NCI-H1048 (cell line): ENCODE measurements at places on chromosomes 2 and 18.

DNA sequence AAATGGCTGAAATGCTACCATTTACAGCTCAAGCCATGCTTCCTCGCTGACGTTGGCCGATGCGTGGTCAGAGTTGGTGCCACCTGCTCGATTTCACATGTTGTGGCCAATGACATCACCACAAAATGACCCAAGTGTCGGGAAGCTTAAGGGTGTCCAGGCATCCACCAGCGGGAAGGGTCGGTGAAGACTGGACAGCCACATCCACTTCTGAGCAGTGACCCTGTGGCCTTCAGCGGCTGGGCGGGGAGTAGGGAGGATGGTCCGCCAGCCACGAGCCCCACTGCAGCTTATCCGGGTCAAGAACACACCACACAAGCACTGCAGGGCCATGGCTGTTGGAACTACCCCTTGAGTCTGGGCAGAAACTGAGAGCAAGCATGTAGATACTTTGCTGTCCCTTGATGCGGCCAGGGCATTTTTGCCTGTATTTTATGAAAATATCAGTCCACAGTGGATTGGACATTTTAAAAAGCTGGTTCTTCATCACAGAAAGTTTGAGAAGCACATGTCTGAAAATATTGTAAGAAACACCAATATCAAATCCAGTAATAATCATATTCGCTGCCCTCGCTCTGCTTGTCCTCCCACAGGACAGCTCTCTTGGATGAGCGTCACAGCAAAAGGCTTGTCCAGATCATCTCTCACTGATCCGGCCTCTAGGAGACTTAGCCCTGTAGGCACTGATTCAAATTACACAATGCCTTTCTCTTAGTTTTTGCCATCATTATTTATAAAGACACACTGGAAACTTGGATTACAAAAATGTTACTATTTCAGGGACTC is 174.0 kb downstream of the TWIST2 start:
- DNase-seq = no peak

DNA sequence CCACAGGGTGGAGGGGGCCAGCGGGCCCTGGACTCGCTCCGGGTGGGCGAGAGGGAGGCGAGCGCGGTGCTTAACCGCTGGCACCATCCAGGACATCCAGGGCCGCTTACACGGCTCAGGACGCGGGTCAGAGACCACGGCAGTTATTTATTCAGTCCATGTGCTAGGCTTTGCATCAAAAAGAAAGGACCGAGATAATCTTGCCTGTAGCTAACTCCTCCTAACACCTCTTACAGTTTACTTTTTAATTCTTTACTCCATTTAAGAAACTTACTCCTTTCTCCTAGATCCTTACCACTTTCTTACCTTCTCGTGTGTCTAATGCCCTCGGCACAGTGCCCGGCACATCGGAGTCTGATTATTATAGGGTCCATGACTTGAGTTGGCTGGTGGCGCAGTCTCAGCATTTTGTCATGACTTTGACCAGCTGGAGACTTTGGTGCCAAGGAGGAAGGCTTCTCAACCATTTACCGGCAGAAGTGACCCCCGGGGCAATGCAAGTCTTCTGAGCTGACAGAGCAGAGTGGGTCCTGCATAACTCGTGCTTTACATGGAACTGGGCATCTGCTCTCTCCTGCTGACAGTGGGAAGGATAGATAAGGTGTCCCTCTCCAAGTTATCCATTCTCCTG is 503 bp downstream of the ANXA4 start:
- DNase-seq = no peak

- DNase-seq = no peak
Observed at GRCh38 chr2:98753801-98754200, 22.9 kb upstream of the MGAT4A start.

- DNase-seq = no peak
Observed at GRCh38 chr18:45571195-45571594, 44.1 kb upstream of the SLC14A2 start.

GRCh38 chr2:26561376-26561775 is 79.8 kb downstream of the CIB4 start:
- DNase-seq = no peak

- no peak for DNase-seq
Observed at GRCh38 chr2:182404975-182405561, 21.8 kb downstream of the PDE1A start.

DNA sequence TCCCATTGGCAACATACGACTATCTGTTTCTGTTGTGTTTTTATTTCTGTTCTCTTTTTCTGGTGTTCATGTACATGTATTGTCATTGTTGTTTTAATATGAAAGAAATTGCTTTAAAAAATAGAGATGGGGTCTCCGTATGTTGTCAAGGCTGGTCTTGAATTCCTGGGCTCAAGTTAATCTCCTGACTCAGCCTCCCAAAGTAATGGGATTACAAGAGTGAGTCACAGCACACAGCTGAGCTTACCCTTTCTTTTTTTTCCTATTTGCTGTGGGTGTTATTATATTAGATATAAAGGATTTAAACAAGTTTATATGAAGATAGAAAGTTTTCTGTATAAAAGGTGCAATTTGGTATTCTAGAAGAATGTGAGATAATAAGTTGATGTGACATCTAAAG is 554.6 kb downstream of the DSC3 start:
- no peak for DNase-seq

GRCh38 chr2:38415023-38415422 is 38.0 kb upstream of the ATL2 start:
- no peak for DNase-seq

DNA sequence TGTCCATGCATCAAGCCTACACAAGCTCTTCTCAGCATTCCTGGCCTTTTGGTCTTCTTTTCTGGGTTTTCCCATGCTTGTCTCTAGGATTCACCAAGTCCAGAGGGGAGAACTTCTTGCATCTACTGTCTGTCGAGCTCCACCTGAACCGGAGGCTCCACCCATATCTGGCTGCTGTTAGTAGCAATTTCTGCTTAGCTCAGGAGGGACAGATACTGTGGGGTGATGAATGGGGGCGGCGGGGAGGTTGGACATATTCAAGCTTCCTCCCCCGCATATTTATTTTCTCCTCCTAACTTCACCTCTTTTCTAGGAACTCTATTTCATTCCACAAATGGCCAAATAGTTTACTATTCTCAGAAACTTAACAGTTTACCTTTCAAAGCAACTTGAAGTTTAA is 163.5 kb downstream of the PTH2R start:
- DNase-seq = no peak

GRCh38 chr2:68942827-68943226 is 9.9 kb downstream of the GKN2 start:
- no peak for DNase-seq

DNA sequence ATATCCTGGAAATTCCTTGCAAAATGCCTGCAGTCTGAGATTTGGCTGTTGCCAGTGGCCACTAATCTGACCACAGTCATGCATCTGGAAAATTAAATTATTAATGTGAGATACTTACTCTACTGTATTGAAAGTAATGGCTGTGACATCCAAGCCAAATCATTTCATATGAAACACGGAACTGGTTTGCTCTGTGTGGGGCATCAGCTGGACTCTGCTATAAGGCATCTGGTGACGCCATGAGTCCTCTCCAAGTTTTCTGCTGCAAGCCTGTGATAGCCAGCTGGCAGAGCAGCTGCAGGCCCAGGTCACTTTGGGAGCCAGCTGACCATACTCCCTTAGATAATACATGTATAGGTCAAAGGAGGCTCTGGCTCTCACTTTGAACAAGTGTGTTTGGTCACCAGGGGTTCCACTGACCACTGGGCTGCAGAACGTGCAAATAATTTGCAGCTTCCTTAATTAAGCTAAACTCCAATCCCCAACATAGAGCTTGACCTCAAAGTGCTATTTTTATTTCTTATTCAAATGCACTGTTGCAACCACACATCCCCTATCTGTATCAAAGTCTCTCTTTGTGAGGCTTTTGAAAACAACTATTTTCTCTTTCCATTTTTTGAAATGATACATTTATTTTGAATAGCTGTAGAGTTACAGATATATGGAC is 152.9 kb downstream of the NCKAP5 start:
- DNase-seq = no peak

- peak; percentile 10 for DNase-seq
Observed at GRCh38 chr18:59900222-59901128, 679 bp downstream of the PMAIP1 start.

DNA sequence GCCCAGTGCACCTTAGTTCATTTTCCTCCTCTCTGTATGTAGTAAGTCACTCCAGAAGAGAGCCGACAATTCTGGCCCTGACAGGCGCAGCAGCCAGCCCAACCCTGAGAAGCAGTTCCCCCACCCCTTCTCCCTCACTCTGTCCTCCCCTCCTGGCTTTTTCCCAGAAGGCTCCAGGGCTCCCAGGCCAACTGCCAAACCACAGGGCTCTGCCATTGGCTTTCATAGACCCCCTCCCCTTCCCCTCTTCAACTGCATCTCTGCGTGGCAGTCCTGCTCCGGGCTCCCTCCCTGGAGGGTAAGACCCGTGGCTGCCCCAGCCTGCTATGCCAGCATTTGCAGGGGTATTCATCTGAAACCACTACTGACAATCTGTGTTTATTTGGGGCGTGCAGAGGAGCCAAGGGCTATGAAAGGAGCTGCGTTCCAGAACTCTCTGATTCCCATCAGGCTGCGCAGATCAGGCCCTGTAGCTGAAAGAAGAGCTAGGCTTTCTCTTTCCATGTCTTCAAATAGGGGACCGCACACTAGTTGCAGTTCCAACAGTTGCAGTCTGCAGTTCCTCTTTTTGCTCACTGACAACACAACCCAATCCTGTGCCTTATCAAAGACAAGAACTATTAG is 388.6 kb upstream of the TNP1 start:
- no peak for DNase-seq

GRCh38 chr2:56211048-56211447 is 27.3 kb downstream of the CCDC85A start:
- DNase-seq = no peak

GRCh38 chr18:3875961-3876360 is 426.0 kb downstream of the TGIF1 start:
- no peak for DNase-seq

DNA sequence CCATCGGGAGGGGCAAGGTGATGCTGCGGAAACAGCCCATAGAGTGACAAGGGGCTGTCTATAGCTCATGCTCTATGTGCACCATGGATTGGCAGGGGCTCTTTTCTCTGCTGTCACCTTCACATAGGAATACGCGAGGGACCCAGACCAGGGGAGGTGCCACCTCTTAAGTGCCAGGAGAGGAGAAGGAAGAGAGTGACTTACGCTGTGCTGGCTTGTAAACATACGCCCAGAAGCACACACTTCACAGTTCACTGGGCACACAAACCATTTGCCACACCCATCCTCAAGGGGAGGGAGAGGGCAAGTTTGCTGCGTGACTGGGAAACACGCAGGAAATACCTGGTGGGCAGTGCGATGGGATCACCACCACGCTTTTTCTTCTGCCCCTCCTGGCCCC is 65.1 kb upstream of the GPR45 start:
- no peak for DNase-seq

- no peak for DNase-seq
Observed at GRCh38 chr2:173752152-173752551, 213.0 kb downstream of the SP3 start.

DNA sequence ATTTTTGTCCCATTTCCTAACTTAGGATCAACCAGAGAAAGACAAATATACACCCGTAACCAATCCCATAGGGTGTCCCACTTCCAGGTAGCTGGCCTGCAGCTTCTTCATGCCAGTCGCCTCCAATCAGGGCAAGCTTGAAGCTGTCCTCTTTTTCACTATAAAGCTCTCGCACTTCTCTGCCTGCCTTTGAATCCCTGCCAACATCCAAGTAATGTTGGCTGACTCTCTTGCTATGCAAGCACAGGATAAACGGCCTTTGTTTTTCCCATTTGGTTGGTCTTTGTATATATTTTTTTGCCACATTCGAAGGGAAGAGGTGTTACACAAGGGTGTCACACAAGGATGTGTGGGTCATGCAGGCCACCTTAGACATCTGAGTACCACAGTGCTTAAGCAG is 388.8 kb downstream of the CBLN2 start:
- DNase-seq = no peak

DNA sequence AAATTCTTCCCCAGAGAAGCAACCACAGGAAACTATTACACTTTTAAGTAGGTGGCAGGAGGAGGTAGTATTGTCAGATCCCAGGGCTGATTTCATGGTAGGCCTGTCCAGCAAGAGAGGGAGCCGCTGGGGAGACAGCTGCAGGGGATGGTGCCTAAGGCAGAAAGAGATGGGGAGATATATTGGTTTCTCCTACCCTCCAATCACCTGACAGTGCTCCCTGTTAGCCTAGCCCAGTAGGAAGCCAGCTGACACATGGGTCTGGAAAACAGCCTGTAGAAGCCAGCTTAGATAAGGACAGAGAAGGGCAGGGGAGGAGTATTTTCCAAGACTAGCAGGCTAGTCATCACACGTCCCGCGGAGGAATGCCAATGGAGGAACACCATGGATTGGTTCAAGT is 8.2 kb upstream of the SPOPL start:
- no peak for DNase-seq

GRCh38 chr2:171390941-171391516 is 42.8 kb downstream of the METTL8 start:
- no peak for DNase-seq

- no peak for DNase-seq
Observed at GRCh38 chr2:228318218-228318617, 136.7 kb upstream of the SPHKAP start.

- DNase-seq = no peak
Observed at GRCh38 chr2:207337234-207338219, 171.8 kb upstream of the KLF7 start.

DNA sequence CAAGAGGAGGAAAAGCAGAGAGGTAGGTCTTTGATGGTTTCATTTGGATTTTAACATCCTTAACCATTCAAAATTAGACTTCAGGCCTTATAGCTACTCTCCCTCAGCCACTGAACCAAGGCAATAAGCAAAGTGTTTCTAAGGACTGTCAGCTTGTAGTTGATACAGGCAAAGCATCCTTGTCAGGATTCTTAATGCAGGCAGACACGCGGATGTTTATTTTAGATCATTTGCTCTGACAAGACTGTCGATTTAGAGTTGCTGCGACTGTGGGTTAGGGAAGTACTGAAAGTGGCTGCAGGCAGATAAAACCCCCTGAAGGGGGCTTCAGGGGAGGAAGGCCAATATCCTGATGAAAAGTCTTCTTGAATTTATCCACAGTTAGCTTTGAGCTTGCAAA is 46.6 kb downstream of the CDH20 start:
- DNase-seq = no peak

GRCh38 chr18:2442726-2443275 is 128.5 kb downstream of the METTL4 start:
- no peak for DNase-seq

GRCh38 chr18:48934415-48934722 is 16.4 kb downstream of the SMAD7 start:
- no peak for DNase-seq

DNA sequence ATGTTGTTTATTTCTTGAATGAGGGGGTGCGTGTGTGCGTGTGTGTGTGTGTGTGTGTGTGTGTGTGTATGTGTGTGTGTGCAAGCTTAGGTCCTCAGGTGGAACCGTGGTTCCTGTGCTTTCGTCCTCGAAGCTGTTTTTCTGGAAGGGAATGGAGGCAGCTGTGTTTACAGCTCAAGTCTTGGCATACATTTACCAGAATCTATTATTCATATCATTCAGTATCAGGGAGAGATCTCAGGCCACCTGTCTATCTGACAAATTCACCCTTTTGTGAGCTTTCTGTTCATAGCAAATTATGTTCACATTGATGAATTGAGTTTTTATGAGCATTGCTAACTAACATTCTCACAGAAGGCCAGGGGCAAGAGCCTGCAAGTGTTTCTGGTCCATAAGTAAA is 550.4 kb downstream of the ARHGAP15 start:
- DNase-seq = no peak
